Mesenteric fat pad (tissue), 1 donor: ENCODE measurements at places on chromosomes 6 and 20.

DNA sequence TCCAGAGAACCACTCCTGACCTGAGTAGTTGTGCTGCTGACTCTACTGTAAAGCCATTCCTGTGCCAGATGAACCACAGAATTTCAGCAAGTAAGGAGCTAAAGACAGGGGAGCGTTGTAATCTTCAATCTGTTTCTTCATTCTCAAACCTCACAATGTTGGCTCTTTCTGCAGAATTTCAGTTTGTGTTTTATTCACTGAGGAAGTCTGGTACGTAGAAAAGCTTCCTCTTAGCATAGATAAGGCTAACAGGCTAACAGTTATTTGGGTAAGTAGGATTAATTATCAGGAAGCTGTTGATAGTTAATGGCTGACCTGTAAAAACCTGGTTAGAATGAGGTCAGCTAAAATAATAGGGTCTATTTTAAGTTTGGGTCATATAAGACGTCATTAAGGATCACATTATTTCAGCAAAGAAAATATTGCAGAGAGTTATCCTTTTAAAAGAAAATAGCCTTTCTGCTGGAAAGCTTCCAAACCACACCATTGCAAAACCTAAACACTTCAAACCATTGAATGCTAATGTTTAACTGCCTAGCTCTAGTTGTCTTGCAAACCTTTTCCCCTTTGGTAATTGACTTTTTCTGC lies 14.1 kb upstream of the TENT5A start:
- DNase-seq: no peak

GRCh38 chr6:44247338-44248302 lies 719 bp downstream of the HSP90AB1 start:
- peak; percentile 94 for DNase-seq

DNA sequence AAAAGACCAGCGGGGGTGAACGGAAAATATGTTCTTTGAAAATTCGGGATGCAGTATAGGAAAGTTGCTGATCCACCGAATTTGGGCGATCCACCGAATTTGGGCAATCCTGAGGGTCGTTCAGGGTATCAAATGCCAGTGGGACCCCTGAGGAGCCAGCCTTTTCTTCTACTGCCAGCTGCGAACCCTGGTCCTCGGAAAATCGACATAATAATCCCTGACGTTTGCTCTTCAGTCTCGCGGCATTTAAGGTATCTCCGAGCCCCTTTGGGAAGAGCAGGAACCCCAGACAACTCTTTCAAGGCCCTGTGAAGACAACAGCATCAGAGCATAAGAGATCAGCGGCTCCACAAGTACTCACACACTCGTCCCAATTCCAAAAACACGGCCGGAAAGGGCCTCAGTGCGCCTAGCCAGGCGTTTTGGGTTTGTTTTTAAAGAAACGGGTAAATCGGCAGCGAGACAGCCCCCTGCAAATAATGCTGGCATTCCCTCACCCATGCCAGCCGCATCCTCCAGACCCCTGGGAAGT lies 1.0 kb downstream of the SIM1 start:
- DNase-seq: no peak

GRCh38 chr20:18638768-18639167 lies 50.9 kb downstream of the DTD1 start:
- DNase-seq: no peak

- no peak for DNase-seq
Observed at GRCh38 chr6:42029881-42030280, 20.4 kb upstream of the TAF8 start.

DNA sequence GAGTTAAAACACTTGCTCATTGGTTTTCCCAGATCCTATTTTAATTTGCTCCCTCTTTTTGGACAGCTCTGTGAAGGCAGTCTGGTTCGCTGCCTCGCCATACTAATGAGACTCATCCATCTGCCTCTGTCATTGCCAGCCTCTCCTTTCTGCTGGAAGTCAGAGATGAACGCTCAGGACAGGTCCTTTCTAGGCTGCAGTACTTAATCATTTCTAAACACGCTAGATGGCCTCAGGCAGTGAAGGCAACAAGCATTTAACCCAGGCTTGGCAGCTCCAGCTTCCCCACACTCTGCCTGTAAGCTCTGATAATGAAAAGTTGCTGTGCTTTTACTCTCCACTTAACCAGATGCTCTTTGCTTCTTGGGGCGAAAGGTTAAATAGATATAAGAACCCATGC lies 286.7 kb upstream of the POU3F2 start:
- DNase-seq: no peak

- no peak for DNase-seq
Observed at GRCh38 chr6:90204327-90205056, 92.2 kb downstream of the BACH2 start.
